ENCODE measurements at places on chromosomes 1 and 21. TPM values are rescaled to one million over a fixed set of nuclear protein-coding genes. Genes with fewer than 3 reads are reported as not detected.

IRF6 gene
- 1.7 TPM for total RNA-seq

AP4B1 gene
- total RNA-seq, result 37.4 TPM

CYP4A11 gene
- 1.7 TPM for total RNA-seq

FAM3B gene
- not detected for total RNA-seq

KISS1 gene
- total RNA-seq, result not detected

C1orf141 gene
- total RNA-seq, result not detected

WNT3A gene
- not detected for total RNA-seq

SYNJ1 gene
- 171 TPM for total RNA-seq

EVI5 gene
- 66.9 TPM for total RNA-seq

LAD1 gene
- total RNA-seq, result not detected
